NT2/D1 (cell line): ENCODE measurements at places on chromosomes 7 and 10.

- no peak for DNase-seq
Measured at GRCh38 chr10:131998845-131999681, 17.3 kb upstream of the BNIP3 start.

GRCh38 chr7:78151229-78151628, 352.7 kb downstream of the PHTF2 start:
- no peak for DNase-seq

DNA sequence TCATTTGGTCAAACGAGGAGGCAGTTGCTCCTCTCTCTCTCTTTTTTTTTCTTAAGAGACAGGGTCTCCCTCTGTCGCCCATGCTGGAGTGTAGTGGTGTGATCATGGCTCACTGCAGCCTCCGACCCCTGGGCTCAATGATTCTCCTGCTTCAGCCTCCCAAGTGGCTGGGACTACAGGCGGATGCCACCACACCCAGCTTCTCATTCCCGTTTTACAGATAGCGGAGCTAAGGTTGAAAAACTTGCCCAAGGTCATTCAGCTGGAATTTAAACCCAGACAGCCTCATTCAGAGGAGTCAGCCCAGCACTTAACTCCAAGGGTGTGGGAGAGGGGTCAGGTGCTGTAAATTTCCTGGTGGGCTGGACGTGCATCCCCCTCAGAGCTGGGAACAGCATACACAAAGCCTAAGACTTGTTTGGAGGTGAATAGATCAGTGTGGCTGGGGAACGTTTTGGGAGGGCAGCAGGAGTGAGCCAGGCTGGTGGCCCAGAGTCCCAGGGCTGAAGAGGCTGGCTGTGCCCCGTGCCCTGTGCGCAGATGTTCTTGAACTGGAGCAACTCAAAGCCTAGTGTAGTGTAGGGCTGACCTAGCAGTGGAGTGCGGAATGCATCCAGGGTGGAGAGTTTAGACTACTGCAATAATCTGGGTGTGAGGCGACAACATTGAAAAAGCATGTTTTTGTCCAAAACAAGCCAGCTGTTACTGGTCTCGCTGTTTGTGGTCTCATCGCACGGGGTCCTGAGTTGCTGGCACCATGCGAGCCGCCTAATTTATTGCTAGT, 2.3 kb downstream of the HTRA1 start:
- DNase-seq, result no peak

DNA sequence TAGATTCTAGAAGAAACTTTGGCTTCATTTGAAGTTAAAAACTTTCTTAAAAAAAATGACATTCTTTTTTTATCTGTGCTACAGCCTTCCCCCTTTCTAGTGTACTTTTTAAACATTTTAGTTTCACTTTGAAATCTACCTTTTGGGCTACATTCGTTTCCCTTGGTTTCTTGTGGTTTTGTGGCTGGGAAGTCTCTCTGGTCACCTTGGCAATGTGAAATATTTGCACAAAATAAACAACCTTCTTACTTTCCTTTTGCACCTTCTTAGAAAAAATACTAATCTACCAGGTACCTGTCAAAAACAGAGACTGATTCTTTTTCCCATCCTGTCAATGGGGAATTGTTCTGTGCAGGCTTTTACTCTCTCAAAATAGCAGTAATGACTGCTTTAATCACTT, 350.2 kb downstream of the GATA3 start:
- DNase-seq, result no peak

GRCh38 chr7:18400275-18400674, 95.3 kb upstream of the HDAC9 start:
- no peak for DNase-seq

DNA sequence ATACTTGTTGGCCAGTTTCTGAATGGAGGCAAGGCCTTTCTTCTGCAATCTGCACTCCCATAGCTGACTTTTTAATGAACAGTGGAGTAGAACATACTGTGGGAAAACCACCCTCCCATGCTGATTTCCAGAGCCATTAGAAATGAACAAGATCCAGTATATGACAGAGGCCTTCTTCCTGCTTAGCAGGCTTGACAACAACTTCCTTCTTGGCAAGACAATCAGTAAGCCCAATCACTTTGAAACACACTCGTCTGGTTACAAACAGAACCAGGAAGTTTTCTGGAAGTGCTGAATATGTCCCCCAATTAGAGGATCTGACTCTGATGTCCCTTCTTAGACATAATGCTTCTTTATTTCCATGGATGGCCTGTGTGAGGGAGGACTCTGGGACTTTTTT, 103.4 kb downstream of the SAMD9 start:
- no peak for DNase-seq

- no peak for DNase-seq
Measured at GRCh38 chr7:115352375-115352774, 430.5 kb downstream of the MDFIC start.

DNA sequence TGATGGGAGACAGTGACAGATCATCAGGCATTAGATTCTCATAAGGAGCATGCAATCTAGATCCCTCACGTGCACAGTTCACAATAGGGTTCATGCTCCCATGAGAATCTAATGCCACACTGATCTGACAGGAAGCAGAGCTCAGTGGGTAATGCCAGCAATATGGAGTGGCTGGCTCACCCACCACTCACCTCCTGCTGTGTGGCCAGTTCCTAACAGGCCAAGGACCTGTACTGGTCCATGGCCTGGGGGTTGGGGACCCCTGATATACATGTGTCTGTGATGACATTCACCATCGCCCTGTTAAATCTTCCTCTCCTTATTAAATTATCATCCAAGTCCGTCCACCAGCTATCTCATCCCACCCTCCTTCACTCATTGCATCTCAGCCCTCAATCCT, 118.4 kb downstream of the TEX36 start:
- DNase-seq, result no peak

DNA sequence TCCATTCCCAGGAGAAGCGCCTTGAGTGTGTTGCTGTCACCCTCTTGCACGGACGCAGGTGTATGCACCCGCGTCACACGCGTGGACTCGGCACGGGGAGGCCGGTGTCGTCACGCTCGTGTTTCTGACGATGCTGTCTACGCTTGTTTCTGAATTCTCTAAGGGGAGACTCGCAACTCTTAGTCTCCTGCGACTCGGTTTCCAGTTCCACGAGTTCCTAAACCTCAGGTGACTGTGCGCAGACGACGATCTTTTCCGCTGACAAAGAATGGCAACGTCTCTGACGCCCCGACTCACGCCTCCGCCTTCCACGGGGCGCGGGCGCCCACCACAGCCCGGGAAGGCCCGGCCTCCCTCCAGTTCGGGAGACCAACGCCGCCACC, 579 bp downstream of the IDI1 start:
- DNase-seq, result no peak
